Stimulated activated CD4-positive, alpha-beta T cell treated with anti-CD3 and anti-CD28 coated beads, TNF-alpha, amount 100 ng/mL, for 24 hours (primary cell): ENCODE measurements at places on chromosomes 12 and 14.

DNA sequence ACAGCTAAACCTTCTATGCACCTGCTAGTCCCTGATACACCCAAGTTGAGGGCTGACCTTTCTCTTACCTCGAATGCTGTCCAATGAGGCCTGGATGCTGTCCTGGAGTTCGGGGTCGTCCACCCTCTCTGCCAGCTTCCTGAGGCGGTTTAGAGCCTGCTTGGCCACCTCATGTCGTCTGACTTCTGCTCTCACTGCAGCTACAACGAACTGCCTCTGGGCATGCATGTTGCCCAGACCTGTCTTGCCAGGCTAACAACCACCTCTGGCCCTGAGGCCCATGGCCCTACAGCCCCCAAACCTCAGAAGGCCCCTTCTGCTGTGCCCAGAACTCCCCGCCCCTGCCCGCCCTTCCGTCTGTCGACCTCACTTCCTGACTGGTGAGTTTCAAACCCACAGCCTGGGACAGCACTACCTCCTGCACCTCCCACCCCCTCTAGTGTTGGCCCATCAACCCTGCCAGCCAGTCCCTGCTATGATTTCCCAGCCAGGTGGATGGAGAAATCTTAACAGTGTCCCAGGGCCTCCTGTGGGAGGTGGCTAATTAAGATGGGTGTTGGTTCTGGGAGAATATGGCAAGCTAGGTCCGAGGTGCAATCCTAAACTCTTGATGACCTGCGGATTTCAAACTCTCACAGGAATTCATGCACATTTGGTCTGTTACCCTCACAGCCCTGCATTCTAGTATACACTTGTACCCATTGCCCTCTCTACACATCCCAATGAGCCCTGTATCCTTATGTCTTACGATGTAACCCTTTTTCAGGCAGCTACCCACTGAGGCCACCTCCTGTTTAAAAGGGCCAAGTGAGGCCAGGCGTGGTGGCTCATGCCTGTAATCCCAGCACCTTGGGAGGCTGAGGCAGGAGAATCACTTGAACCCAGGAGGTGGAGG is 2.7 kb upstream of the TSPAN31 start:
- DNase-seq: peak; percentile 59

DNA sequence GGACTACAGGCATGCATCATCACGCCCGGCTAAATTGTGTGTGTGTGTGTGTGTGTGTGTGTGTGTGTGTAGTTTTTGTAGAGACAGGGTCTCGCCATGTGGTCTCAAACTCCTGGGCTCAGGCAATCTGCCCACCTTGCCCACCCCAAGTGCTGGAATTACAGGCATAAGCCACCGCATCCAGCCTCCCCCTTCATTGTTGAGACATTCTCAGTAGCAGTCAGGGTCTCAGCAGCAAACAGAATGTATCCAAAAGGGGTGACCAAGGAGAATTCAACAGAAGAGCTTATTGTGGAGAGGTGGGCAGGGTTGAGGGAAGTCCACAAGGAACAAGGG is 37.3 kb upstream of the PLEKHG6 start:
- DNase-seq: no peak

DNA sequence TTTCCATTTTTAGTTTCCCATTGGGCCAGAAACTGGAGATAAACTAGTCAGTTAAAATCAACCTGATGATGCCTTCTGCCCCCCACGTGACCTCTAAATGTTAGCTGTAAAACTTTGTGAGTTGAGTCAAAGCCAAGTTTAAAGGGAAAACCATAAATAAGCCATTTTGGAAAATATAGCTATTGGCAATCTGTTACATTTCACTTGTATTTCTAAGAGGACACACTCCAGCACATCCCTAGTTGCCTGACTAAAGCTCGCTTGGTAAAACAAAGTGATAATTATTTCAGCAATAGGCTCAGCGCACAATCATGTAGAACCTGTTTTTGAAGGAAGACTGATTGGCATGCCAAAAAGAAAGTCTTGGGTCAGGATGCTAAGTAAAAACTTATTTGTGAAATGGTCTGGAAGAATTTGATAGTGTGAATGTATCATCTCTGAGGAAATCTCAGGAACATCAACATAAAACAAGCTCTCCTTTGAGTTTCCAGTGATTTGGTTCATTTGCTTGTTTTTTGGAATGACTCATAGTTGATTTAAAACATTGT is 49.2 kb upstream of the AEBP2 start:
- no peak for DNase-seq

GRCh38 chr12:115849262-115849943 is 428.1 kb downstream of the MED13L start:
- no peak for DNase-seq

DNA sequence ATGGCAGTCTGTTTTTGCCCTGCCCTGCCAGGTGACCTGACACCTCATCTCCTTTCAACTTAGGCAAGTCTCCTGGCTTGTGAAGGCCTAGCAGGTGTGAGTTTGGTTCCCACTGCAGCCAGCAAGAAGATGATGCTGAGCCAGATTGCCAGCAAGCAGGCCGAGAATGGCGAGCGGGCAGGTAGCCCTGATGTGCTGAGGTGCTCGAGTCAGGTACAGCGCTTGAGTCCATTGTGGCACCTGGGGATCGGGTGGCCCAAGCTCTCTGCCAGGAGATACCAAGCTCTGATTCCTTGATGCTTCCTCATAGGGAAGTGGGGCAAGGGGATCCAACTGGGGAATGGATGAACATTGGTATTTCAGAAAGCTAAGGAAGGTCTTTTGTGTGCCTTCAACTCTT is 4.1 kb upstream of the CSAD start:
- no peak for DNase-seq

DNA sequence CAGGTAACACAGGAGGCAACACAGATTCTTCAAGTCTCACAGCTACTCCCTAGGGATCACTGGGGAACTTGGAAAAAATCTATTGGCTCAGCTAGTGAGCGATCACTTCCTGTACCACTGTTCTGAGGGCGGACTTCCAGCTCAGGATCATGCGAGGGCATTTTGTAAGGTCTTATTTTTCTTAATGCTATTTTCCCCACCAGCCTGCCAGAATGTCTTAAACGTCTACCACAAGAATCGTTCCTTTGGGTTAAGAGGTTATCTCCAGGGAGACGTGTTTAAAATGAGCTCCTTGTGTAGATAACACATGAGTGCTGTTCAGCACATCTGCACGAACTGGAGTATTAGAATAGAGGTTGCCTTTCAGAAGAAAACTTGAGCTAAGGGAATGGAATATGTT is 162.6 kb downstream of the ETNK1 start:
- no peak for DNase-seq

DNA sequence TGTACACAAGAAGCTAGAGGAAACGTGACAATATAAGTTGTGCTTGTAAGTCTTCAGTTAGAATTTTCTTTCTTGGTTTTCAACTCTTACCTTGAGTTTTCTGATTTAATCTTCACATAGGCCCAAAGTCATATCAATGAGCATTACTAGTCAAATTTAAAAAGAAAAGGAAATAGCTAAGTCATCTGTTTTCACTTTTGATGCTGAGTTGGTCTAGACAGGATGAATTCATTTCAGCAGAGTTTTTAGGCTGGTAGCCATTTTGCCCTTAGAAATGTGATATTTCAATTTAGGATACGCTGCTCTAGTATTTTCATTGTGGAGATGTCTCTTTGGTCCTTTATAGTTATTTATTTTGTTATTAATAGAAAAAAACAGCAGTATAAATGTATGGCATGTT is 44.6 kb upstream of the KRAS start:
- no peak for DNase-seq

DNA sequence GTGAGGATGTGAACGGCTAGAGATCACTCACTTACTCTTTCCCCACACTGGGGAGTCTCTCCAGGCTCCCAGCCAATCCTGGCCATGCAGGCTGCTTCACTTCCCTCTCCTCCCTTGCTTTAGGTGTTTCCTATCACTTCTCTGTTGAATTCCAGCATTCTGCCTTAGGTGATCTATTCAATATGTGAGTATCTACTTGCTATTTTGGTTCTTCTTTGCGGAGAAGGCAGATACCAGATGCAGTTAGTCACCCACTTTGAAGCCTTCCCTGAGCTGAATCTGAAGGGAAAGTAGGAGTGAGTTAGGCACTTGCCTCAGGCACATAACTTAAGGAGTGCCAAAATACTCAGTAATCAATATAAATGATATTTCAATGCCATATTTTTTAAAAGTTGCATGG is 36.0 kb upstream of the FAR2 start:
- no peak for DNase-seq

DNA sequence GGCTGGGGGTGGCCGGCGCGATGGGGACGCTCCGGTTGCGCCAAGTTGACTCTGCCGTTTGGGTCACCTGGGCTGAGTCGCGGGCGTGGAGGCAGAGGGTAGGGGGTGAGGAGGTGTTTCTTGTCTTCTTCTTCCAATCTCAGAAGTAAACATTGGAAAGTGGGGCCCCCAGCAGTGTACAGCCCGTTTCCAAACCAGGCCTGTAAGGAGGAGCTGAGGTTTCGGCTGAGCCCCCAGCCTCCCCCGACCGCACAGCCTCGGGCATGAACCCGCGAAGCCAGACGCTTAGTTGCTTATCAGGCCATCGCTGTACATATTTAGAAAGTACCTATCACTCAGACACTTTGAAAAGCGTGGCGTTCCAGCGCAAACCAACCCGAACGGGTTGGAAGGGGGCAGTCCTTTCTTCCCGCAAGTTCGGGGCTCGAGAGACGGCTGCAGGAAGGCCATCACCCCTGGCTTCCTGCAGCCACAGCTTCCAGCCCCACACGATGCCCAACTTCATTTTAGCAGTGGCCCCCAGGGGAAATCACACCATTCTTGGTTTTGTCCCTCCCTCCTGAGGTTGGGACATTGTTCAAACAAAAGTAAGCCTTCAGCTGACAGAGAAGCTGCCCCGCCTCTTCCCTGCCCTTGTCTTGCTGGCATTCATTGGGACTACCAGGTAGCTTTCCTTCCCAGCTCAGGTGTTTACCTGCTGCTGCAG is 164.1 kb downstream of the ZFP36L1 start:
- no peak for DNase-seq

- peak; percentile 2 for DNase-seq
Measured at GRCh38 chr14:86654558-86655184, 1124.7 kb downstream of the FLRT2 start.

GRCh38 chr14:77936138-77936639 is 136.3 kb downstream of the ADCK1 start:
- no peak for DNase-seq

GRCh38 chr14:50000380-50001150 is 107.7 kb downstream of the ARF6 start:
- DNase-seq: peak; percentile 59

DNA sequence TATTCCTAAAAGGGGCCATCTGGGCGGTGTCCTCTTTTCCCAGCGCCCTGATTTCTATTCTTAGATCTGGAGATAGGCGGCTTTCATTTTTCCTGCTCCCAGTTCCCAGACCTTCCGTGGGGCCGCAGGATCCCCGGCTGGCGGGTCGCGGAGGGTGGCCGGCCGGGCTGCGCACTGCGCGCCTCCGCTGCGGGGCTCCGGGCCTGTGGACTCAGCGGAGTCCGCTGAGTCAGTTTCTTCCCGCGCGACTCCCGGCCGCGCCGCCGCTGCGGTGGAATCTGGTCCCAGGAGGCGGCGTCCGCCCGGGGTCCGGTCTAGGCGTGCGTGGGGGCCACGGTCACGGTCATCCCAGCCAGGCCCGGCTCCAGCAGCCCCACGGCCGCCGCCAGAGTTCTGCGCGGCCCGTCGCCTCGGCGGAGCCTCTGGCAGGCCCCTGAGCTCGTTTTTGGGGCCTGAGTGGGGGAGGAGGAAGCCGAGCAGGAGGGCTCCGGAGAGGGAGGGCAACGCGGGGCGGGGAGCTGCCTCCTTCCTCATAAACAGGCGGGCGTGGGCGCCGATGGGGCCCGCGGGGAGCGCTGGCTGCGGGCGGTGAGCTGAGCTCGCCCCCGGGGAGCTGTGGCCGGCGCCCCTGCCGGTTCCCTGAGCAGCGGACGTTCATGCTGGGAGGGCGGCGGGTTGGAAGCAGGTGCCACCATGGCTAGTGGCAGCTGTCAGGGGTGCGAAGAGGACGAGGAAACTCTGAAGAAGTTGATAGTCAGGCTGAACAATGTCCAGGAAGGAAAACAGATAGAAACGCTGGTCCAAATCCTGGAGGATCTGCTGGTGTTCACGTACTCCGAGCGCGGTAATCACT is at the start of gene LRRK2:
Gene LRRK2, plus strand, starts transcription at position 559 of the 853 bp plus-strand sequence. Its CDS starts 135 bp downstream, at position 694.
- no peak for DNase-seq

DNA sequence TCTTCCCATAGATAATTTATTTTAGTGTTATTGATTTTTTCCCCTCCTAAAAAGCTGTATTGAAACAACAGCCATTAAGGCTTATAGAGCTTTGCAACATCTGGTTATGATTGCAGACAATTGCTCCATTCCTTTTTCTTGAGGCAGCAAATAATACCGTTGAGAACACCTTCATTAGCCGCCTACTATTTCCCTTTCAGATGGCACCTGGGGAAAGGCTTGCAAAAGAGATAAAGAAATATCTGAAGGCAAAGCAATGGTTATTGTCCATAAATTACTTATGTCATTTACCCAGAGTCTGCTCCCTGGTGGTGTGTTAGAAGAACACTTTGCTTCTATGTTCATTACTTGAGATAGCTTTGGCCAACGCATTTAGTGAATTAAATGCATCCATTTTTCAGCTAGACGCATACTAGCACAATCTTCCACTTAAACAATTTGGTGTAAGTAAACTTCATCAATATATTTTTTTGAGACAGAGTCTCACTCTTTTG is 377.8 kb downstream of the KCNH5 start:
- no peak for DNase-seq

GRCh38 chr14:20969336-20969735 is 14.0 kb downstream of the RNASE2 start:
- no peak for DNase-seq

GRCh38 chr14:53861781-53862180 is 94.8 kb downstream of the BMP4 start:
- DNase-seq: no peak

GRCh38 chr14:95421741-95422140 is 94.7 kb downstream of the SYNE3 start:
- no peak for DNase-seq

DNA sequence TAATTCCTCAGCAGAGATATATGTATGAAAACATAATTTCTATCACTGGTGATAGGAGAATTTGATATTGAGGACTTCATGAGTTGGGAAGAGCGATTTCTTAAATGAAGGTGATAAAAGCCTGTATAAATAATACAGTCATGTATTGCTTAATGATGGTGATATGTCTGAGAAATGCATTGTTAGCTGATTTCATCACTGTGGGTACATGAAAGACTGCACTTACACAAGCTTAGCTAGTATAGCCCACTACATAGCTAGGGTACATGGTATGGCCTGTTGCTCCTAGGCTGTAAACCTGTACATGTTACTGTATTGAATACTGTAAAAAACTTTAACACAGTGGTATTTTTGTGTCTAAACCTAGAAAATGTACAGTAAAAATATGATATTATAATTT is 63.4 kb downstream of the ANO4 start:
- DNase-seq: no peak

DNA sequence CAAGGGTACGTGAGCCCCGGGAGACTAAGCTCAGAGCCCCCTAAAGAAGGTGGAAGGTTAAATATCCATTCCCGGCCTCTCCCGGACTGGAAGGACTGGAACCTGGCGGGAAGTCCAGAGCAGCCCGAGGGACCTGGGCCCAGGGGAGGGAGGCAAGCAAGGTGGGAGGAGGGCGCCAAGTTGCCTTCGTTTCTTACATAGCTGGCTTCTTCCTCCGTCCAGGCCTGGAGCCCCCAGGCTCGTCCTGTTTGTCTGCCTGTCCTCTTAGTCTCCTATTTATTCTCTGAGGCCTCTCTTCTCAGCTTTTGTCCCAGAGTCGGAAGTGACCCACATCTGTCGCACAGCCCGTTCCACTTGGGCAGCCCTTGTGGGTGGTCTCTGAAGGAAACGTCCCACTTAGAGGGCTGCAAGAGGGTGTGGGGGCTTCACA is 745 bp downstream of the PCK2 start:
- DNase-seq: peak; percentile 9

GRCh38 chr12:2311020-2311778 is 258.4 kb downstream of the CACNA1C start:
- no peak for DNase-seq
